AG09309 (cell line): ENCODE measurements at places on chromosomes 5 and 9.

DNA sequence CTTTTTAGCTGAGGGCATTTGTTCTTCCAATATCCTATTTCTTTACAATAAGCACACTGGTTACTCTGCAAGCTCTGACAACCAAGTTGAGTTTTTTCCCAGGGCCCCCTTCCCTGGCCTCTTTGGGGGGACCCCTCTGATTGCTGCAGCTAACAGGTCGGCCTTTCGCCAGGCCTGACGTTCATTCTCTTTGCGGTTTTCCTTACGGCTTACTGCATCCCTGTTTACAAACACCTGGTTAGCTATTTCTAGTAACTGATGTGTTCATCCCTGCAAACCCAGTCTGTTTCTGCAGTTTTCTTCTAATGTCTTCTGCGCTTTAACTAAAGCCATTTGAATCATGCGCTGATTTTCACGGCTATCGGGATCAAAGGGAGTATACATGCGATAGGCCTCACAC, 37.5 kb upstream of the PPP1R26 start:
- DNase-seq: no peak

- no peak for DNase-seq
Observed at GRCh38 chr9:105457560-105458294, 9.9 kb downstream of the FSD1L start.

GRCh38 chr9:127942216-127943010, 4.8 kb upstream of the DPM2 start:
- no peak for DNase-seq

DNA sequence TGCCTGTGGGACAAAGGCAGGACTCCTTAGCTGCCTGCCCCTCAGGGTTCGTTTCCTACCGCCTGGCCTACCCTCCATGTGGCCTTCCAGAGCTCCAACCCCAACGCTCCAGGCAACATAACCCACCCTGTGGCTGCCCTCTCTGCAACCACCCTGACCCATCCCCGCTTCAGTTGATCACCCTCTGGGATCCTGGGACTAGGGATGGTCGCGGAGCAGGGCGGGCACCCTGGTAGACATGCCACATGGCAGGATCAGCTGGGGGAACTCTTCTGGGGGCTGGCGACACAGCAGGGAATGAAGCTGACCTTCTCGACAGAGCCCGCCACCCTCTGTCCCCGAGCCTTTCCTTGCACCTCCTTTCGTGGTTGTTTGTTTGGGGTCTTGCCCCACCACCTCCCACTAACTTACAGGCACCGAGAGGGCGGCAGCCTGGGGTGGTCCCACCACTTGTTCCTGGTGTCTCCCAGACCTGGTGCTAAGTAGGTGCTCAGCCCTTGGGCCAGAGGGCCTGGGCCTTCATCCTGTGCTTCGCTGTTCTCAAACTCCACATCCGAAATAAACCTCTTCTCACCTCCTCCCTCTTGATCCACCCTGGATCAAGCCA, 243.1 kb downstream of the PBX3 start:
- no peak for DNase-seq

DNA sequence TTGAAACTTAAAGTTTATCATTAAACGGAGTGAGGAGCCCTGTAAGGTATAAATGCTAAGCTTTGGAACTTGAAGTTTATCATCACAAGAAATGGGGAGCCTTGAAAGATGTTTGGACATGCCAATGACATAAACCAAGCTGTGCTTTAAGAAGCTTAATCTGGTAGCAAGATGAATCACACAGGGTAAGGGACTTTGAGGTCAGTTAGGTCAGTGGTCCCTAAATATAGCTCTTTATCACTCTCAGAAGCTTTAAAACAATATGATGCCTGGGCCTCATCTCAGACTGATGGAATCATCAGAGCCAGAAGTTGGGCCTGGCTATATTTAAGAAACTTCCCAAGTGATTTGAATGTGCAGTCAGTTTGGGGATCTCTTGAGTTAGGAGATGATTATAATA, 85.7 kb downstream of the TNC start:
- DNase-seq: no peak

DNA sequence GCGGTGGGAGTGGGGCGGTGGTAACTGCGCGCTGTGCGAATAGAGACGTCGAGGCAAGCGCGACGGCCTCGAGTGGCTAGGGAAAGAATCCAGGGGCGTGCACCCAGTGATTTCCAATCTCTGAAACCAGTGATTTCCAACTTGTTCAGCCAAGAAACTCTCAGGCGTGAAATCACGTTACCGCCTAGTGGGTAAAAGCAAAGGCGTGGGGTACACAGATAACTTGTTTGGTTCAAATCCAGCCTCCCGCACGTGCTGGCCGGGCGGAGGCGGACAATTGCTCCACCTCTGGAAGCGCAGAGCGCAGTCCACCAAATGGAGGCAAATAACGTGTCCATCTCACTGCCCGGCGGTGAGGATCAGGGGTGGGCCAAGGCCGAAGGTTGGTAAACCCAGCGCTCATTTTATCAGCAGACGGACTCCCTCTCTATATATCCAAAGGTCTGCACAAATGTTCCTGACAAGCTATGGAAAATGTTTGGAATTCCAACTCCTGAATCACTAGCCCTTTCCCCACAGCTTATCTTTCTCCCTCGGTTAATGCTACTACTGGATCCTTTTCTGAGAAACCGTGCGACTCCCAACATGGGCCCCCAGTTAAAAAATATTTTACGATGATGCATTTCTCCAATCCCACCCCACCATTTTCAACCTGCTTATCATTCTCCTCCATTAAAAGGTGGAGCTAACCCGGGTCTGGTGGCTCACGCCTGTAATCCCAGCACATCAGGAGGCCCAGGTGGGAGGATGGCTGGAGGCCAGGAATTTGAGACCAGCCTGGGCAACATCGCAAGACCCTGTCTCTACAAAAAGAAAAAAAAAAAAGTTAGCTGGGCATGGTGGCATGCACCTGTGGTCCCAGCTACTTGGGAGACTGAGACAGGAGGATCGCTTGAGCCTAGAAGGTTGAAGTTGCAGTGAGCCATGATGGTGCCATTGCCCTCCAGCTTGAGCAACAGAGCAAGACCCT, 950 bp upstream of the FNBP1 start:
- DNase-seq: no peak

DNA sequence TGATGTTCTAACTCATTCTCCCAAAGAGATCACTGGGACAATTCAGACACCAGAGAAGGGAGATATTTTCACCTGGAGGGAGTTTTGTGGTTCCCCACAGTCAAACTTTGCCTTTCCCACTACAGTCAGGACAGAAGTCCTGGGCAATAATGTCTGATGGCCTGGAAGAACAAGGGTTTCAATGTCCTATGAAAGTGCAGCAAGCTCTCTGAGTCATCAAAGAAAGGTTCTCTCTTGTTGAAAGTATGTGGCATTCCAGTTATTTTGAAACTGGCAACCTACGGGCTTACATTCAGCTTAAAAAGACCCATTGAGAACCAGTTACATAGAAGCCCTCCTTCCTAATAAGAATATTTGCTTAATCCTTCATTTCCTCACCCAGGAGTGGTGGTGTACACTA, 103.9 kb downstream of the INSYN2B start:
- no peak for DNase-seq

DNA sequence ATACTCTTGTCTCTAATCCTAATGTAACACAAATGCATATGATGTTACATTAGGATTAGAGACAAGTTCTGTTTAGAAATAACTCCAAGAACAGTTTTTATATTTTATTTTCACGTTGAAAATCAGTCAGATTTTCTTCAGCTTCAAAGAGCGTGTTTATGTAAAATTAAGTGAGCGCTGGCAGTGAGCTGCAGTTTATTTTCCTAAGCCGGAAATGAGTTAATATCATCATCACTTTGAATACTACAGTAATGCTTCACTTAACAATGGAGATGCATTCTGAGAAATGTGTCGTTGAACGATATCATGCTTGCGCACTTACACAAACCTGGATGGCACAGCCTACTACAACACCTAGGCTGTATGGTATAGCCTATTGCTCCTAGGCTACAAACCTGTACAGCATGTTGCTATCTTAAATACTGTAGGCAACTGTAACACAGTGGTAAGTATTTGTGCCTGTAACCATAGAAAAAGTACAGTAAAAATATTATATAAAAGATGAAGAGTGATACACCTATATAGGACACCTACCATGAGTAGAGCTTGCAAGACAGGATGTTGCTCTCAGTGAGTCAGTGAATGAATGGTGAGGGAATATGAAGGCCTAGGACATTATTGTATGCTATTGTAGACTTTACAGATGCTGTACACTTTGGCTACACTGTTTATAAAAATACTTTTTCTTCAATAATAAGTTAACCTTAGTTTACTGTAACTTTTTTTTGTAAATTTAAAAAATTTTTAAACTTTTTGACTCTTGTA, 65.9 kb upstream of the C5orf46 start:
- DNase-seq: no peak

GRCh38 chr5:143084407-143084806, 314.2 kb downstream of the ARHGAP26 start:
- DNase-seq: no peak

DNA sequence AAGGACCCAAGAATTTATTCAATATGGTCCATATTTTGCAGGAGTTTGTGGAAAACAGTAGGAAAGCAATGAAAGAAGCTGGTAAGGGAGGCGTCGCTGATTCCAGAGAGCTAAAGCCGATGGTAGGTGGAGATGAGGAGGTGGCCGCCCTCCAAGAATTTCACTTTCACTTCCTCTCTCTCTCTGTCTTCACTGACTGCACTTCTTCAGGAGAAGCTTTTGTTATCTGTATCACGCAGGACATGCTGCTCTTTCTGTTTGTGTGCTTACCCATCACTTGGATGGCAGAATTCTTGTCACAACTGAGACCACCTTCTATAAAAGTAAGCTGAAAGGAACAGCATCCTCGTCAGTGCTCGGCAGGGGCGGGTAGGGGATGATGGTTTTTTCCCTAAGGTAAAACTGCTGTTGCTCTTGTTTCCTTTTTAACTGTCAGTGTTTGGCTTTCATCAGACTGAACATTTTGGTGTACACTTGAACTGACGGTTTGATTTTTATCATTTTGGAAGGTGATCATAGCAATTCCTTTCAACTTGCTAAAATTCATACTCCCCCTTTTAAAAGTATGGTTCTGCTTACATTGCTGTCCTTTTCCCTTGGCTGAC, 62.4 kb upstream of the FSD1L start:
- no peak for DNase-seq

- no peak for DNase-seq
Observed at GRCh38 chr5:120476063-120476462, 12.0 kb downstream of the PRR16 start.

- DNase-seq: no peak
Observed at GRCh38 chr5:140042643-140043507, at the start of gene NRG2. NRG2 (minus strand) TSS chr5:140043299.
